ENCODE measurements at places on chromosomes 1 and 21. TPM values are rescaled to one million over a fixed set of nuclear protein-coding genes. Genes with fewer than 3 reads are reported as not detected.

Gene PDE9A
- 1.1 TPM for total RNA-seq

Gene PTCH2
- 0.29 TPM for total RNA-seq

Gene TEX38
- total RNA-seq, result not detected

Gene NPR1
- 0.82 TPM for total RNA-seq

Gene SMCP
- not detected for total RNA-seq

Gene ADAMTS4
- total RNA-seq, result not detected

Measured in A549 treated with CORT108297 at 1 μM for 4 hours (cell line).